ENCODE measurements at places on chromosomes 1 and 21.

DNA sequence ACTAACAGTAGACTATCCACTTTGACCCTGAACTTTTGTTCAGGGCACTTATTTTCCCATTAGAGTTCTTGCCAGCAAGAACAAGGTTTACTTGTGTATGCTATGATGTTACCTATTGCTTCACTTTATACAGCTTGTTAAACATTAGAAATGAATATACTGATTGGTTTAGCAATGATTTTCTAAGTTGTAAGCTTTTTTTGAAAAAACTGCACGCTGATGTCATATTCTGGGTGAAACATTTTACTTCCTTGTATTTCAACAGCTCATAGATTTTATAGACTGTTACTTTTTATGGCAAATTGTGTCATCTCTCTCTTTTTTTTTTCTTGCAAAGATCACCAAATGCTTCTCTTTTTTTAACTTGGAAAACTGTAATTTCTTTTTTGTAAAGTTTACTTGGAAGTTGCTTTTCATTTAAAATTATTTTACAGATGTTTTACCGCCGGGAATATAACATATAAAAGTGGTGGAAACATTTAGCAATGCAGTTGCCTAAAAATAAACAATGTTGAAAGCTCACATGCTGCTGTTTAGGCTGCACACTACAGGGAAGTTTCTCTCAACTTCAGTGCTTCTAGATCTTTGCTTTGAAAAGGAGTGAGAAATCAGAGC lies 215.3 kb upstream of the NFIA start:
- DNase-seq, result no peak

DNA sequence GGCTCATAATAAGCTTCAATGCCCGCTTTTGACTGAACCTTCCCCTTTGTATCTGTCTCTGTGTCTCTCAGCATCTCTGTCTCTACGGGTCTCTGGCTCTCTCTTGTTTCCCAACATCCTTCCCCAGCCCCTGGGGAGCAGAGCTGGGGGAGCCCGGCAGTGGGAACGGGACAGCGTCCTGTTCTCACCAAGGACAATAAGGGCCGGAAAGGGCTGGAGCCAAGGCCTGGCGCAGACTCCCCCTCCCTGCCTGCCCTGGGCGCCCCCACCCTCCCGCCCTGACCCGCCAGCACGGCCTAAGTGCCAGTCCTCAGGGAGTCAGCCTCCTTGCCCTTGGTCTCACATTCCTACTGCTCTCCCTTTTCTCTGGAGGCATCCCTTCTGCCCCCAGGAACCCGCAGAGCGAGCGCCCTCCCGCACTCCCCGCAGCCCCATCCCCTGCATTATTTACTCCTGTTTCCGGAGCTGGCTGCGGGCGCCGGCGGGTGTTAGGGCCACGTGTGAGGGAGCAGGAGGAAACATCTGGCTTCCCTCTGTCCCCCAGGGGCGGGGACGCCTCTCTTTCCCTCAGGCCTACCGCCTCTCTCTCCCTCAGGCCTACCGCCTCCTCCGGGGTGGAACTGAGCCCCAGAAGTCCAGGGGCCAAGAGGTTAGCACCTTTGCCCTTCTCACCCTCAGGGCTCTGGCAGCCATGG lies 6.5 kb downstream of the KRTCAP2 start:
- DNase-seq, result peak; percentile 69

GRCh38 chr1:9150582-9151327 lies 21.9 kb upstream of the GPR157 start:
- no peak for DNase-seq

- no peak for DNase-seq
These were observed 122.1 kb downstream of the UCK2 start for GRCh38 chr1:165949335-165950130.

DNA sequence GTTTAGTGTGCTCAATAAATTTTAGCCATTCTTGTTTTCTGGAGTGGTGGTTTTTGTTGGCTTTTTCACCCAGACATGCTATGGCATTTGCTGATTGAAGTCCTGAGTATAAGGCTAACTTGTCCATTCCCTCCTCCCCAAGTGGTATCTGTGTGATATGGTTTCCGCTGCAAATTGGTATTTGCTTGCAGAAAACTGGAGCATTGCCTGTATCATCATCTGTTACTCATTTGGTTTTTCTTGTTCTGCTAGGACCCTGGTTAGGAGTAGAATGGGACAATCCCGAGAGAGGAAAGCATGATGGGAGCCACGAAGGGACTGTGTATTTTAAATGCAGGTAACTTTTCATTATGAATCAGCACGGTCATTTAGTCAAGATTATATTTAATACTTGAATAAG lies 34.0 kb downstream of the TBCE start:
- DNase-seq, result no peak

DNA sequence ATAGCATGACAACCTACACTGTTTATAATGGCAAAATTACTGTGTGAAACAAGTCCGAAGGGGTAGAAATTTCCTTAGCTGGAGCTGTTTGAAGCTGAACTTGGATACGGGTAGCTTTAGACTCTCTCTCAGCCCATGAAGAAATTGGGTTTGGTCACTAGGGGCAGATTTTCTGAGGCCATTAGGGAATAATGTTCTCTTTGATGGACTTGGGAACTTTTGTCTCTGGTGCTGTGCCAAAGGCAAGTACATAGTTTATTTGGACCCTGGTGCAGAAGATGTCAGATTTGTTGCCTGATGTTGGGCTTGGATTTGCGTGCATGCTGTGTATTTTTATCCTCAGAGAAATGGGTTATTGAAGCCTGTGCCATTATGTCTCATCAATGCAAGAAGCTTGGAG lies 109.6 kb downstream of the VPS13D start:
- DNase-seq, result no peak

GRCh38 chr1:6176779-6177178 lies 3.3 kb downstream of the CHD5 start:
- DNase-seq, result no peak

GRCh38 chr1:29439615-29440014 lies 203.3 kb downstream of the PTPRU start:
- DNase-seq, result no peak

DNA sequence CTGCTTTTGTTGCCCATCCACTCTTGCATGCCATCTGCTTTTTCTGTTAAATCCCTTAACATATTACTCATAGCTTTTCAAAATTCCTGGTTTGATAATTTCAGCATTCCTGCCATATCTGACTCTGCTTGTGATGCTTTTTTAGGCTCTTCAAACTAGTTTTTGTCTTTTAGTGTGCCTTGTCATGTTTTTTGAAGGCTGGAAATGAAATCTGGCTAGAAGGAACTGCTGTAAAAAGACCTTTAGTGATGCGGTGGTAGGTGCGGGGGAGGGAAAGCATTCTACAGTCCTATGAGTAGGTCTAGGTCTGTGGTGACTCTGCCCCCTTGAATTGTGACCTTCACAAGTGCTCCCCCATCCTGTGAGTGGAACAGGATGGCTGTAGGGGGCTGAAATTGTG lies 15.0 kb upstream of the S100B start:
- no peak for DNase-seq

DNA sequence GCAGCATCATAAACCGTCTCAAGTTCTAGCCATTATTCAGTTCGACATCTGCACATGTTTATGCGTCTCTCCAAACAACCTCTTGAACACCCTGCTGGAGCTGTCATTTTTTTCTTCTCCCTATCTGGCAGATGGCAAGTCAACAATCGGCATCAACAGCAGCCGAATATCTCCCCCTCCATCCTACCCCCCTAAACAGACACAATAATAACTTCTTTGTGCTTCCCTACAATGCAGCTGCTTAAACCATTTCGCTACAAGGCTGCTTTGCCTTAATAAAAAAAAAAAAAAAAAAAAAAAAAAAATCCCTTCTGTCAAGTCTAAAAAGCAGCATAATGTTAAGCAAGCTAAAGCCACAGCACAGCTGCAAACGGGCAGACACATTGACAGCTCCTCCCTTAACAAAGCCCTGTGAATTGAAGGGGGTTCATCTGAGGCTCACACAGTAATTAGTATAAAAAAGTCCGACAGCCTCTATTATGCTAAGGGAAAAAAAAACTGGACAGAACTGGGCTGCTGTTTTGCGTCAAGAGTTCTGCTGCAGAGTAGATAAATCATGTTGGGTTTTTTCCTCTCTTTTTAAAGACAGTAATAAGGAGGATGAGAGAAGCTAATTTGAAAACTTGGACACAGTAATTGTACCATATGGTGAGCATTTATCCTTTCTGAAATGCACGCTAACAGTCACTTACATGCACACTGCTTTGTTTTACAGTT lies 136.4 kb downstream of the AKT3 start:
- peak; percentile 94 for DNase-seq

DNA sequence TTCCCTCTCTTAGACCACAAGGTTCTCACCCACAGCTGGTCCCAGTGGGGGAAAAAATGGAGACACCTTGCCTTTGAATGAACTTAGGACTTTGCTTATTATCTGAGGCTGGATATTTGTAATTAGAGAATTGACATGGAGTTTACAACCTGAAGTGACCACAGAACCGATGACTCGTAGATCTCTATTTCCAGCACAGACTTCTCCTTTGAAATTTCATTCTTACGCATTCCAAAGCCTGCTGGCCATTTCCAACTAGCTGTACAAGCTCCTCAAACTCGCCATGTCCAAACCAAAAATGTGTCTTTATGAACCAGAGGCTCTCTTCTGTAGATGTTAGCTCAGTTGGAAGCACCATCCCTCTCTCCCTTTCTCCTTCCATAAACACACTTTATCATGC lies 12.0 kb downstream of the RAB7B start:
- no peak for DNase-seq

- DNase-seq, result no peak
These were observed 262.8 kb upstream of the VAMP3 start for GRCh38 chr1:7508052-7508933.

GRCh38 chr21:27681038-27681437 lies 714.1 kb upstream of the ADAMTS5 start:
- DNase-seq, result no peak

DNA sequence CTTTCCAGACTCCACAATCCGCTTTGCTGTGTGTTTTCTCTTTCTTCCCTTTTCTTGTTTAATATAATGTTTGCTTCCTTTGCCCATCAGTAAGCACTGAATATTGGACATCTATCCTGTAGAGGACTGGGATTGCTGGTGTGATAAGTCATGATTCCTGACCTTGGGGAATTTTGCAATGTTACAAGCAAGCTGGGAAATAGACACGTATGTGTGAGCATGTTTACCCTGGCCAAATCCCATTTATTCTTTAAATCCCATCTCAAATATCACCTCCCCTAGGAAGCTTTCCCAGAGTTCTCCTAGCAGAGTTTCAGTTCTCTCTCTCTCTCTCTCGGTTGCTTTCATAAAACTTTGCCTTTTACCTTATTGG lies 155.3 kb downstream of the ROR1 start:
- DNase-seq, result no peak

- DNase-seq, result no peak
These were observed 31.9 kb downstream of the SLC44A5 start for GRCh38 chr1:75579046-75579445.

- DNase-seq, result no peak
These were observed 13.4 kb upstream of the PIAS3 start for GRCh38 chr1:145871994-145872924.

DNA sequence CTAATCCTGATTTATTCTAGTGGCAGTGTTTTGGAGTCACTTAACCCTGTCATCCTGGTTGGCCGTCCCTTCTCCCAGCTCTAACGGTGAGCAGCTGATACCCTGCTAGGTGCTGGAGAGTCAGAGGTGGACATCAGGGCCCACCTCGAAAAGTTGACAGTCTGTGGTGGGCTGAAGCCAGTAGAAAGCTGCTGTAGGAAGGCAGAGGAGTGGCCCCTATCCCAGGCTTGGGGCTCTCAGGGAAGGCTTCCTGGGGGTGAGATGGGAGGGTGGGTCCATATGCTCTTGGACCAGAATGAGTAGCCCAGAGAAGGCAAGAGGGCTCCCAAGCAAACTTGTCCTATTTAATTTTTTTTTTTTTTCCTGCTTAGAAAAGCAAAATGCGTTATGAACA lies 475 bp upstream of the RPL5 start:
- no peak for DNase-seq

- no peak for DNase-seq
These were observed 6.3 kb upstream of the EGLN1 start for GRCh38 chr1:231428377-231428776.

DNA sequence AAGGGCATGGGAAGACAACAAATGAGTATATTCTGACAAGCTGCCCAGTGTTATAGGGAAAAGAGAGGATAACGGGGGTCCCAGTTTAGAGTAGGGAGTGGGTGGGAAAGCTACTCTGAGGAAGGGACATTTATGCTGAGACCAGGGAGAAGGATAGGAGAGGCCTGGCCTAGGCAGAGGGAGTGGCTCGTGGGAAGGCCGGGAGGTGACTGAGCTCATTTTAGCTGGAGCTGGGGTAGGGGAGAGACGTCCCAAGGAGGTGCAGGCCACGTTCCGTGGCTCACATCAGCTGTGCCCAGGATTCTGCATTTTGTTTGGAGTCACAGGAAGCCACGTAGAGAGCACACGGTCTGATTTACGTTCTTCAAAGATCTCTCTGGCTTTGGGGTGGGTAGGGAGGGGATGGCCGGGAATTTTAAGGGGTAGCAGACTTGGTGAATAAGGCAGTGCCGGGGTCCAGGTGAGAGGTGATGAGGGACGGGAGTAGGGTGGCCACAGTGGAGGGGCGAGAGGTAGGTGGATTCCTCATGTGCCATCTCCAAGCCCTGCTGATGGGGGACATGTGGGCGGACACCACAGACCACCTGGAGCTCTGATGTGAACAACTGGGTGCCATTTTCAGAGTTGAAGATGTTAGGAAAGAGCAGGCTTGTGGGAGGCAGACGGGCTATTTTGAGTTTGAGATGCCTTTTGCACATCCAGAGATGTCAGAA lies 4.7 kb downstream of the TINAGL1 start:
- no peak for DNase-seq

GRCh38 chr1:217943361-217943760 lies 312.2 kb downstream of the SPATA17 start:
- DNase-seq, result no peak

- no peak for DNase-seq
These were observed 1.6 kb downstream of the STPG1 start for GRCh38 chr1:24411963-24412362.

- DNase-seq, result peak; percentile 99
These were observed 8.7 kb downstream of the MRPS21 start for GRCh38 chr1:150302338-150302737.

GRCh38 chr1:36168514-36168913 lies 12.6 kb downstream of the MAP7D1 start:
- DNase-seq, result no peak
